Endothelial cell of coronary artery (primary cell): ENCODE measurements at places on chromosomes 3 and 15. TPM values are rescaled to one million over a fixed set of nuclear protein-coding genes. Genes with fewer than 3 reads are reported as not detected.

Gene LRRC2
- under 0.01 and 0.09 TPM in 2 replicates for total RNA-seq

Gene LSG1
- total RNA-seq = 62.4 and 78.5 TPM in 2 replicates

Gene TMCO5A
- not detected in 2 replicates for total RNA-seq

Gene ADAMTS9
- 31.2 and 159 TPM in 2 replicates for total RNA-seq

Gene KLHL40
- not detected in 2 replicates for total RNA-seq

Gene ERC2
- total RNA-seq = 0.28 and 1.1 TPM in 2 replicates

Gene FBXO40
- total RNA-seq = not detected in 2 replicates

Gene NANOGP8
- total RNA-seq = not detected in 2 replicates
